ENCODE measurements at places on chromosomes 13 and 19. TPM values are rescaled to one million over a fixed set of nuclear protein-coding genes. Genes with fewer than 3 reads are reported as not detected.
A peak's percentile ranks its signal among the peaks of the same experiment; 100 is the strongest.

DNA sequence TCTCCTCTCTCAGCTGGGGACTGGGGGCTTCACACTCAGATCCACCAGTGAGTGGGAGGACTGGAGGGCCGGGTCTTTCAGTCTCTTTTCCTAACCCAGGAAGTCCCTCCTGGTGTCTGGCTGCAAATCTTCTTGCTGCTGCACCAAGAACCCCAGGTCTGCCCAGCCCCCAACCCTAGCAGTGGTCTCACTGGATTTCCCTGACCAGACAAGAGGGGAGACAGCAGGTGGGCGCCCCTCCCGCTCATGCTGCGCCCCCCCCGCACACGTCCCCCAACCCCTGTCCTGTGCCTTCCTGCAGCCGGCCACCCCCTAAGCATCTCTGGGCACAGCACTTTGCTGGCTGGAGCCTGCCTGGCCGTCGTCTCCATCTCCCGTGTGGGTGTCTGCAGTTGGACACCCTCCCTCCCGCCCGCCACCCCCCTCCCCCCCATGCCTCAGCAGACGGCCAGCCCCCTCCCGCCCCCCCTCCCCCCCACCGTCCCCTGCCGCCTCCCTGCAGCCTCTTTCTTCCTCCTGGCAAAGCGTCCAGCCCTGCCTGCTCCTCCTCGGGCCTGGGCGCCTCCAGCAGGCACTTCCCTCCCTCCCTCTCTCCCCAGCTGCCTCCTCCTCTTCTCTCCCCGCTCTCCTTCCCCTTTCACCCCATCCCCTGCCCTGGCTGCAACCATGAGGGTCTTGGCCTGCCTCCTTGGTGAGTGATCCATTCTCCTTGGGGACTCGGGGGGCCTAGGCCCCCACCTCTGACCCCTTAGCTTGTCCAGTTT, at the start of gene SSC5D:
TSS of gene SSC5D (plus strand) at position 513 of the 764 bp plus-strand sequence. CDS start at position 667, 154 bp downstream.
- H3K27ac ChIP-seq = peak within 1 kb of the TSS; percentile 98
- DNase-seq = no peak
- no peaks in the 10 kb centered on the region for H3K27me3 ChIP-seq
- peaks cover 96% of the 10 kb centered on the region for H3K4me1 ChIP-seq

DNA sequence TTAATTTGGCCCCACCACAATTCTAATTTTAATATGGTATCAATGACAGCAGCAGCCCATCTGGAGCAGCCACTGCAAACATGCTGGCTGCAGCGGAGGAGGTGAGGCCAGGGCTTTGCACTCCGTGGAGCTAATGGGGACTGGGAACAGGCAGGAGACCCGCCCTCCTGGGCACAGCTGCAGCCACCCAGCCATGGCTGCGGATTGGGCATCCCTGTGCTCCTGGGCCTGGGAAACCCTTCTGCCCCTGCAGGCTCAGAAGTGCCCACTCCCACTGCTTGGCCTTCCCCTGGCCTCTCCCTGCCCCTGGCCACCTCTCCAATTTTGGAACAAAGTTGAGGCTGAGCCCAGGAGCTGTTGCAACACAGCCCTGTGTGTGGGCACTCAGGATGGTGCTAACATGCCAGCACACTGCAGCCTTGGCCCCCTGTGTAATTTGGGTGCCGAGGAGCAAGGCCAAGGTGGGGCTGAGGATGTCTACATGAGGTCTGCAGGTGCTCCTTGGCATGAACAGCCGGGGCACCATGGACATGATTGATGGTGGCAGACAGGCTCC, 123.6 kb downstream of the PCDH9 start:
- peaks cover 5% of the 10 kb centered on the region for H3K4me1 ChIP-seq
- H3K36me3 ChIP-seq = no peaks in the 10 kb centered on the region
- no peak overlapping the region for H3K4me3 ChIP-seq
- DNase-seq = no peak
- no peak overlapping the region for H3K27ac ChIP-seq

- no peak overlapping the region for H3K4me3 ChIP-seq
- no peaks in the 10 kb centered on the region for H3K36me3 ChIP-seq
- no peak for DNase-seq
- H3K4me1 ChIP-seq = peaks cover 4% of the 10 kb centered on the region
These were observed 44.5 kb upstream of the MIR17HG start for GRCh38 chr13:91303031-91303430.

Gene UQCRFS1
- total RNA-seq = 41.1 TPM

DNA sequence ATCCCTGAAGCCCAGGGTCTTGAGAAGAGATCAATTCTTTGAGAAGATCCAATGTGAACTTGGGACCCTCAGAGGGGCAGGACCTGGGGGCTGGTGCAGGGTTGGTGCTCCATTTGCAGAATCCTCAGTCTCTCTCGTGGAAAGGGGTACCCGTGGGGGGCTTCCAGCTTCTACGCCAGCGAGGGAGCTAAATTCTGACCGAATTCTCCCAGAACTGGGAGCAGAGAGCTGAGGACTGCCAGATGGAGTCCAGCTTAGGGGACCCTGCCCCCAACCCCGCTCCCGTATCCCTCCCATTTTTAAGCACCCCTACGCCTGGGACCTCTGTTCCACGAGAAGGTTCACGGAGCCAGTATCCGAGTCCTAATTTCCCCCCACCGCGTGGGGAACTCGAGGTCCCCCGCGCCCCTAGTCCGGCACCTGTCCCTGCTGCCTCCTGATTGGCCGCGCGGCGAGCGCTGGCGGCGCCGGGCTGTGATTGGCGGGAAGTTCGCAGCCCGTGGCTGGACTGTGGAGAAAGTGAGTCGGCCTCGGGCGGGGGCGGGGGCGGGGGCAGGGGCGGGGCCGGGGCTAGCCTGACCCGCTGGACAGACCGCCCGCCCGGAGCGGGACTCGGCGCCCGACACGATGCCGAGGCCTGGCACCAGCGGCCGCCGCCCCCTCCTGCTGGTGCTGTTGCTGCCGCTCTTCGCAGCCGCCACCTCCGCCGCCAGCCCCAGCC, 4.4 kb upstream of the LTBP4 start:
- peaks cover 49% of the 10 kb centered on the region for H3K4me1 ChIP-seq
- H3K27ac ChIP-seq = no peak overlapping the region
- peak overlapping the region; percentile 44 for H3K4me3 ChIP-seq

GRCh38 chr19:3440082-3440481, 40.2 kb downstream of the SMIM24 start:
- H3K4me3 ChIP-seq = no peak overlapping the region
- H3K4me1 ChIP-seq = peaks cover 67% of the 10 kb centered on the region
- peaks cover 88% of the 10 kb centered on the region for H3K36me3 ChIP-seq
- H3K27ac ChIP-seq = peak overlapping the region; percentile 34
- no peaks in the 10 kb centered on the region for H3K27me3 ChIP-seq
- DNase-seq = no peak

GRCh38 chr13:97028441-97029299, 34.4 kb upstream of the OXGR1 start:
- no peaks in the 10 kb centered on the region for H3K36me3 ChIP-seq
- H3K4me3 ChIP-seq = no peak overlapping the region
- no peaks in the 10 kb centered on the region for H3K27me3 ChIP-seq
- DNase-seq = no peak
- no peaks in the 10 kb centered on the region for H3K4me1 ChIP-seq

DNA sequence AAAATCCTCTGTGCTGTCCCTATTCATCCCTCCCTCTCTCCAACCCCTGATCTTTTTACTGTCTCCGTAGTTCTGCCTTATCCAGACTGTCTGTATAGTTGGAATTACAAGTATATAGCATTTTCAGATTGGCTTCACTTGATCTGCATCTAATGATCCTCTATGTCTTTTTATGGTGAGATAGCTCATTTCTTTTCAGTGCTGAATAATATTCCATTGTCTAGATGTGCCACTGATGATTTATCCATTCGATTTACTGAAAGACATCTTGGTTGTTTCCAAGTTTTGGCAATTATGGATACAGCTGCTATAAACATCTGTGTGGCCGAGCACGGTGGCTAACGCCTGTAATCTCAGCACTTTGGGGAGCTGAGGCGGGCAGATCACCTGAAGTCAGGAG, 19.1 kb downstream of the IRGC start:
- H3K36me3 ChIP-seq = peaks cover 37% of the 10 kb centered on the region
- peaks cover 6% of the 10 kb centered on the region for H3K4me1 ChIP-seq
- no peak for DNase-seq
- H3K4me3 ChIP-seq = no peak overlapping the region
- no peaks in the 10 kb centered on the region for H3K27me3 ChIP-seq
- no peak overlapping the region for H3K27ac ChIP-seq

DNA sequence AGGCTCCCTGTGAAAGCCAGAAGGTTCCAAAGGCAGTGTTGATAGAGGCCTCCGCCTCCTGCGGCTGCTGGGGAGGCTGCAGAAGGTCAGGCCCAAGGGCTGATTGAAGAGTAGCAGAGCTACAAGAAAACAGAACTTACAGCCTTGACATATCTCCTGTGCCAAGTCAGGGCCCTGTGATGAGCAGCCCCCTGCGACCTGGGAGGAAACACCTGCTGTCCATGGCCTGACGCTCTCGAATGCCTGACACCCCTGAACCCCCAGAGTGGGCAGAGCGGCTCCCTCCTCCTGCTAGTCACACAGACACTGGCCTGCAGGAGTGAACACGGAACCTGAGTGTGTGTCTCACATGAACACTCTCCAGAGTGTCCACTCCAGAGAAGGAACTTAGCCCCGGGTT, 38.2 kb upstream of the TUBGCP3 start:
- no peak overlapping the region for H3K4me3 ChIP-seq
- no peaks in the 10 kb centered on the region for H3K4me1 ChIP-seq
- no peak for DNase-seq
- H3K36me3 ChIP-seq = no peaks in the 10 kb centered on the region

Gene AMER2
- total RNA-seq = not detected

DNA sequence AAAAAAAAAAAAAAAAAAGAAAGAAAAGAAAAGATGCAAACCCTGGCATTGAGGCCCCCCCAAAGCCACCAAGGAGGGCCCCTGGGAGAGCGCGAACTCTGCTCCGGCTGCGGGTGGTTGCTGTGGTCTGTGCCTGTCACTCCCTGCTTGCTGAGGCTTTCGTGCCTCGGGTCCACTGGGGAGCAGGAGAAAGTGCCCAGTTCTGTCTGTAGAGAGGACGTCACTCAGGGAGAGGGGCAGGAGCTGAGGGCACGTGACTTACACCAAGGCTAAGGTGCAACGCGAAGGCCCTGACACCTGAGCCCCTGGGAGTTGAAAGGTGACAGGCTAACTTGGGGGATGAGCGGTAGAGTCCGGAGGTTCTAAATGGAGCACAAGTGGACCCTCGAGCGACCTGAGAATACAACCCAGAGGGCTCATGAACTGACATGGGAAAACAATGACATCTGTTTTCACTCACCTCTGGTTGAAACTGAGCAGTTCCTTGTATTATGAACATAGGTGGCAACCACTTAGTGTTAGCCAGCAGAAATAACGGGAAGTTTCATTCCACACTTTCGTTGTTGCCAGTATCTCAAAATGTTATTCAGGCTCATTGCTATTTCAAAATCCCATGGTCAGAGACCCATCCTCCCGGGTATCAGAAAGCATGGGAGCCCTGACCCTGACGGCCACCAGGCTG, 69.2 kb upstream of the TM9SF2 start:
- DNase-seq = no peak
- H3K36me3 ChIP-seq = no peaks in the 10 kb centered on the region
- no peaks in the 10 kb centered on the region for H3K4me1 ChIP-seq
- peak overlapping the region; percentile 25 for H3K4me3 ChIP-seq
- H3K27ac ChIP-seq = peak overlapping the region; percentile 40
- no peaks in the 10 kb centered on the region for H3K27me3 ChIP-seq

- no peaks in the 10 kb centered on the region for H3K4me1 ChIP-seq
- no peak overlapping the region for H3K4me3 ChIP-seq
- DNase-seq = no peak
- no peak overlapping the region for H3K27ac ChIP-seq
- H3K36me3 ChIP-seq = no peaks in the 10 kb centered on the region
These were observed 31.3 kb upstream of the SIN3B start for GRCh38 chr19:16797876-16798275.

Gene ZNF528
- total RNA-seq = 12.2 TPM

Gene KIR3DL1
- total RNA-seq = not detected

- peak; percentile 97 for DNase-seq
- peaks cover 22% of the 10 kb centered on the region for H3K4me1 ChIP-seq
- H3K27ac ChIP-seq = peak within 1 kb of the TSS; percentile 87
- peak within 1 kb of the TSS; percentile 75 for H3K4me3 ChIP-seq
- H3K27me3 ChIP-seq = no peaks in the 10 kb centered on the region
- H3K36me3 ChIP-seq = peaks cover 4% of the 10 kb centered on the region
These were observed at the start of gene ZNF625 for GRCh38 chr19:12156223-12157058. Gene ZNF625 (minus strand): TSS chr19:12156734. CDS start chr19:12156558, 176 bp downstream.

Gene ZNF100
- 4.3 TPM for total RNA-seq

Gene ATP8B3
- 0.92 TPM for total RNA-seq

Gene SYT5
- total RNA-seq = 0.80 TPM

DNA sequence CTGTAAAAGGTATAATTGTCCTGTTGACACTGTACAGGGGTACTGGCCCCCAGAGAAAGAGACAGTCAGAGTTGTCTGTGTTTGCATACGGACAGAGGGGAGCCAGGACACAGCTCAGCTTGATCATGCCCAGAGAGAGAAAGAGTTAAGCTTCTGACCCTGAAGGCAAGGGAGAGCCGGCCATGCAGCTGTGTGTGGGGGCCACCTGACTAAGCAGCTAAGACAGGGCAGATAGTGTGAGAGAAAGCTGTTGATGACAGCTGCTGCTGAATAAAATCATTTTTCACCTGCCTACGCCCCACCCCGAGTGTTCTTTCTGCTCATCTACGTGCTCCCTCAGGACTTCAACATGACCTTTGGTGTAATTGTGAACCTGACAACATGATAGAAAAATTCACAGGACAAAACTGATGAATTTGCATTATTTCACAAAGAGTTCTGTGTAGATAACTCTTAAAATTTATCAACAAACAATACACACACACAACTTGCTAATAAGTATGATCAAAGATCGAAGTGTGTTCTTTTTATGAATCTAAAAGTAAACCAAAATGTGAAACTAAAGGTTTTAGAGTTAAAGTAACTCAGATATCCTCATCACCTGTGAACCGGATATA, 1294.3 kb upstream of the ATXN8OS start:
- DNase-seq = no peak
- no peaks in the 10 kb centered on the region for H3K36me3 ChIP-seq
- H3K27me3 ChIP-seq = no peaks in the 10 kb centered on the region

DNA sequence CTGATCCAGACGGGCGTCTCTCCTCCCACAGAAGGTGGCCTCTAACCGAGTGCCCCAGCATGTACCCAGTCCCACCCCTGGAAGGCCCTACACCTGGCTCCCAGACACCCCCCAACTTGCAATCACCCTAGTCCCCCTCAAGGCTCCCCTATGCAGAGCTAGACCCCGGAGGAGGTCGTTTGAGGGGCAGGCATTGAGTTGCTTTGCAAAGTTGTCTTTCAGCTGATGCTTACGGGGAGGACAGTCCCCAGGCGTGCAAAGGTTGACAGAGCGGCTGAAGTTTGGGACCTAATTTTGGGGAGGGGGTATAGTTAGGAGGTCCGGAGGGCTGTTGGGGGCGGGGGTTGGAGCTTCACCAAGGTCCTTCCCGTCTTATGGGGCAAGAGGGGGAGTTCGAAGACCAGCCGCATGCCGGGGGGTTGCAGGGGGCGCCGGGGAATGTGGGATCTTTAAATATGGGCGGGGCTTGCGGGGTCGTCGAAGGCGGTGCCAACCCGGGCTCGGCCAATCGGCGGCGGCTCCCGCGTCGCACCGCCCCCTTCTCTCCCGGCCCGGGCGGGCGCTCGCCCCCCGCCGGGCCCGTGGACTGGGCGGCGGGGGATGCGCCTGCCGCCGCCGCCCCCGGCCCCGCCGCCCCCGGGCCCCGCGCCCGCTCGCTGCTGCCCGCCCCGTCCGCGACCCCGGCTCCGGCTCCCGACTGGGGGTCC, at the start of gene KCNN1:
TSS of gene KCNN1 (plus strand) at position 558 of the 707 bp plus-strand sequence. CDS start 6,782 bp downstream, outside the sequence.
- H3K36me3 ChIP-seq = no peaks in the 10 kb centered on the region
- H3K27me3 ChIP-seq = peaks cover 17% of the 10 kb centered on the region
- H3K27ac ChIP-seq = no peak within 1 kb of the TSS
- H3K4me3 ChIP-seq = peak within 1 kb of the TSS; percentile 46

Gene KLF2
- total RNA-seq = 64.9 TPM

Gene CCNE1
- 0.42 TPM for total RNA-seq

GRCh38 chr19:54029930-54030490, 33.7 kb downstream of the VSTM1 start:
- H3K4me3 ChIP-seq = no peak overlapping the region
- no peak for DNase-seq
- no peaks in the 10 kb centered on the region for H3K27me3 ChIP-seq

Gene SULT2A1
- not detected for total RNA-seq
